ENCODE measurements at places on chromosomes 2 and 18. TPM values are rescaled to one million over a fixed set of nuclear protein-coding genes. Genes with fewer than 3 reads are reported as not detected.
A peak's percentile ranks its signal among the peaks of the same experiment; 100 is the strongest.

DNA sequence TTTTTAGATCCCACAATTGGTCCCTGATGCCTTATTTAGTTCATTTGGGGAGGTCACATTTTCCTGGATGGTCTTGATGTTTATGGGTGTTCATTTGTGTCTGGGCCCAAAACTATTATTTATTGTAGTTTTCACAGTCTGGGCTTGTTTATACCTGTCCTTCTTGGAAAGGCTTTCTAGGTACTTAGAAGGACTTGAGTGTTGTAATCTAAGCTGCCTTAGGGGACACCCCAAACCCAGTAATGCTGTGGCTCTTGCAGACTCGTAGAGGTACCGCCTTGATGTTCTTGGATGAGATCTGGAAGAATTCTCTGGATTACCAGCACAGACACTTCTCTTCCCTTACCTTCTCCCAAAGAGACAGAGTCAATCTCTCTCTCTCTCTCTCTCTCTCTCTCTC is 25.0 kb upstream of the ITSN2 start:
- no peaks in the 10 kb centered on the region for H3K27me3 ChIP-seq
- no peaks in the 10 kb centered on the region for H3K4me1 ChIP-seq
- no peaks in the 10 kb centered on the region for H3K36me3 ChIP-seq
- H3K27ac ChIP-seq, result no peak overlapping the region
- no peak overlapping the region for H3K4me3 ChIP-seq
- peak; percentile 21 for DNase-seq

- peaks cover 7% of the 10 kb centered on the region for H3K36me3 ChIP-seq
- DNase-seq, result no peak
- peaks cover 46% of the 10 kb centered on the region for H3K4me1 ChIP-seq
- no peaks in the 10 kb centered on the region for H3K27me3 ChIP-seq
These were observed 32.5 kb downstream of the CDC42EP3 start for GRCh38 chr2:37638973-37639372.

DNA sequence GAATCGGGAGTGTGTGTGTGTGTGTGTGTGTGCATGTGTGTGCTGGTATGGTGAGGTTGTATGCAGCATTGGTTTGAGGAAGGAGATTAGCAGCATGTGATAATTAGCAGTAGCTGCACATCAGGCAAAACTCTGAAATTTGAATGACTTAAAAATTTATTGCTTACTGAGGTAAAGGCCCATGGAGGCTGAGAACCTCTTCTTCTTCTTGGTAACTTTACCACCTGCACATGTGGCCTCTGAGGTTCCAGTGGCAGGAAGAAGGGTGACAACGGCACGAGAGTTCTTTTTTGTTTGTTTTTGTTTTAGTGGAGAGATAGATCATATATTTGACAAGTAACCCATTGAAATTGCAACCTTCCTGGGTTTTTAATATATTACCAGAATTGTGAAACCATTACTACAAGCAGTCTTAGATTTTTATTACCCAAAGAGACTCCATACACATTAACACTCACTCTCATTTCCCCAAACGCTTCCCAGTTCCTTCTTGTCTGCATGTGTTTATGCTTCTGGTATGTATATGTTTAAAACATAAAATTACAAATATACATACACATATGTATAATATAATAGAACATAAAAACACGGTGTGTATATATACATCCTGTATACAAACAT is 292.1 kb downstream of the PTGR3 start:
- no peak overlapping the region for H3K4me3 ChIP-seq
- H3K27ac ChIP-seq, result no peak overlapping the region
- no peaks in the 10 kb centered on the region for H3K27me3 ChIP-seq
- peaks cover 7% of the 10 kb centered on the region for H3K36me3 ChIP-seq

DNA sequence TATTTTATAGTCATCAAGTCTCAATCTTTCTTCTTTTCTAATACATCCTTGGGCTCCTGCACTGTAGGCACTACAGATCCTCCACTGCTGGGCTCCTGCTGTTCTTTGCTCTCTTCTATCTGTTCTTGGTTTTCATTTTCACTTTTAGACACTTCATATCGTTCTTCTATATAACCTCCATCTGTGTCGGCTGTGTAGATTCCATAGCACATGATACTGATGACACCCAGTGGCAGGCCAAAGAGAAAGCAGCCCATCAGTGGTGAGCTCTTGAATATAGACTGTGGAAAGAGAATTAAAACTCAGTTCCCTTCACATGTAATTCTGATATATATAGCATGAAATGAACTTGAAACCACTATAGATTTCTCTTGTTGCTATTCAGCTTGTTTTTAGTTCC is 38.0 kb downstream of the TMX3 start:
- H3K4me1 ChIP-seq, result no peaks in the 10 kb centered on the region
- no peak overlapping the region for H3K27ac ChIP-seq
- H3K36me3 ChIP-seq, result peaks cover 66% of the 10 kb centered on the region
- no peak for DNase-seq
- no peak overlapping the region for H3K4me3 ChIP-seq

TEKT4 gene
- not detected for total RNA-seq

DSG4 gene
- not detected for total RNA-seq

DNA sequence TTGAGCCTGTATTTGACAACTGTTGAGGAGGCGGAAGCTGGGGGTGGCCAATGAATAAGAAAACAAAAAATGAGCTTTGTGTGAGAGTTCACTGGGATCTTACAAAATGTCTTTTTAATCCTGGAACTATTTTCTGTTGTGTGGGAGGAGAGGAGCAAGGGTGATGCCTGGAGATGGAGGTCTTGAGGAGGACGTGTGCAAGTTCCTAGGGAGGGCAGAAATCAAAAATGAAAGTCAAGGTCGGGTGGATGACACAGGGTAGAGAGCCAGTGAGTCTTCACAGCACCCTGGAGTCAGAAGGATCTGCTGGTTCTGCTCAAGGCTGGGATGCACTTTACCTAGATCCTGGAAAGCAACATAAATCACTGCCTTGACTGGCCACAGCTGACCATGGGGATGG is 180.3 kb upstream of the PKDCC start:
- DNase-seq, result no peak
- H3K4me3 ChIP-seq, result no peak overlapping the region
- H3K36me3 ChIP-seq, result no peaks in the 10 kb centered on the region
- H3K4me1 ChIP-seq, result no peaks in the 10 kb centered on the region
- H3K27ac ChIP-seq, result no peak overlapping the region

Measured in CD4-positive, CD25-positive, alpha-beta regulatory T cell (primary cell).